ENCODE measurements at places on chromosomes 3 and 15.

DNA sequence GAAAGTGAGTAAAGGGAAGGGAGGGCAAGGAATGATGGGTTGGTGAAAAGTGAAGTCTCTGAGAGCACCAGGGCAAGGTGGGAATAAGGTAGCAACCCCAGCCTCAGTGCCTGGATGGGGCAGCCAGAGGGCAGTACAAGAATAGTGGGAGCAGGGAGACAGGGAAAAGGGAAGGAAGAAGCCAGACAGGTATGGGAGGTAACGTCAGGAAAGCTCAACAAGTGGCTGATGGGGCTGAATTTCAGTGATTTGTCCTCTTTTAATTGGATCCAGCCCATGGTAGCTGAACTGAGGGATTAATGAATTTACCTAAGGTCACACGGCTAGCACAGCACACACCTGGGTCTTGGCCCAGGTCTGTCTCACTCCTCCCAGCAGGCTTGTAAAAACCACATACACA is 12.6 kb downstream of the RORA start:
- no peak for DNase-seq

- no peak for DNase-seq
These were observed 86.1 kb downstream of the ADAMTS17 start for GRCh38 chr15:100255644-100256043.

DNA sequence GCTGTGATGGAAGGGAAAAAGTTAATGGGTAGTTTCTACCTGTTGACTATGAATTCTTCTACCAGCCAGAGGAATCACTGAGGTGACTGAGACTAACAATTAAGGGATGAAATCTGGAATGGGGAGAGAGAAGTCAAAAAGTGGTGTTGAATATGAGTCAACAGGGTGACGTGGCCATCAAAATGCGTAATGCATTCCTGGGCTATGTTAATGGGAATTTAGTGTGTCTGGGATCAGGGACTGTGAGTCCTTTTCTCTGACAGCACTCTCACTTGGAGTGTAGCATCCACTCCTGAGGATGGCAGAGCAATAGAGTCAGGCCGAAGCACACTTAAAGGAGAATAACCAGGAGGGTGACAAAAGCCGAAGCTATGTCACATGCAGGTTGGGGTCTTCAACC is 60.4 kb downstream of the MESD start:
- peak; percentile 46 for DNase-seq

DNA sequence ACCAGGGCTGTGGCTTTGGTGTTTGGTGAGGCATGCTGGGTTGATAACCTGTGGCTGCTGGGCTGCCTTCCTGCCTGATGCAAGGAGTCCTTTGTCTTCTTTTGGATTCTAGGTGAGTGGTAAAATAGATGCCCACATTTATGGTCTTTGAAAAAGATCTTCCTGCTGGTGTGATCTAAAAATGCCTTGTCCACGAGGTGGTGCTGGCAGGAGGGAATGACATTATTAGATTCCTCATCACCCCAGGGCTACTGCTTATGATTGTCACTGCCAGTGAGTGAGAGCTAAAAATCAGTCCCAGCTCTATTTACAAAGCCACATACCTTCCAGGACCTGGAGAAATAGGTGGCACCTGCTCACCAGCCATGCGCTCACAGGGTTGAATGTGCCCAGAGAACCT is 355.5 kb upstream of the ROPN1 start:
- DNase-seq, result no peak

DNA sequence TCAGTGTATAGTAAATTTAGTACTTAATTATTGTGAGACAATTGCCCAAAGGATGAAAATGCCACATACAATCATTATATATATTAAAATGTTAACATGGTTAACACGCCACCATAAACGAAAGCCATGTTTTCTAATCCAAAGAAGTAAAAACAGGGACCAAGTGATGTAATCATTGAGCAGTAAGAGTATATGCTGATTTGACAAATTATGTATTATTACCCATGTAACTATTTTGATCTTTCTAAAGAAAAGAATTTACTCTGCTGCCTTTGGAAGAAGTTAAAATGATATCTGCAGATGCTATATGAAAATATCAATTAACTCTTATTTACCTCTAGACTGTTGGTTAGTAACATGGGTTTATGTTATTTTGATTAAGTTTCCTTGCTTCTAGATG is 150.2 kb downstream of the NAALADL2 start:
- DNase-seq, result no peak

DNA sequence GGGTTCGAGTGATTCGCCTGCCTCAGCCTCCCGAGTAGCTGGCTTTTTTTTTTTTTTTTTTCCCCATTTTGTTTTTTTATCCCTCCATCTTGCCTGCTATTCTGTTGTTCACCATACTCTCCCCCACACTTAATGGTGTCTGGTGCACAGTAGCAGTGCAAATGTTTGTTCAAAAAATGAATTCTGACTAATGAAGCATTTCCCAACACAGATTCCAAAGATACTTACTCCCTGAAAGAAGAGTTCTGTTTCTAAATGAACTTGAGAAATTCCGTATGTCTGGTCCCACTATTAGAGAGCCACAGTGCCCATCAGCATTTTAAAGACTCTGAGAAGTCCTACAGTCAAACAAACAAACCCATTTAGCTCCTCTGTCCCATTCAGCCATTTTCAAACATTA is 9.5 kb downstream of the EDEM1 start:
- no peak for DNase-seq

- no peak for DNase-seq
These were observed 42.7 kb downstream of the C2CD4A start for GRCh38 chr15:62109437-62109836.

GRCh38 chr3:9020426-9020825 is 57.2 kb upstream of the RAD18 start:
- DNase-seq, result no peak

DNA sequence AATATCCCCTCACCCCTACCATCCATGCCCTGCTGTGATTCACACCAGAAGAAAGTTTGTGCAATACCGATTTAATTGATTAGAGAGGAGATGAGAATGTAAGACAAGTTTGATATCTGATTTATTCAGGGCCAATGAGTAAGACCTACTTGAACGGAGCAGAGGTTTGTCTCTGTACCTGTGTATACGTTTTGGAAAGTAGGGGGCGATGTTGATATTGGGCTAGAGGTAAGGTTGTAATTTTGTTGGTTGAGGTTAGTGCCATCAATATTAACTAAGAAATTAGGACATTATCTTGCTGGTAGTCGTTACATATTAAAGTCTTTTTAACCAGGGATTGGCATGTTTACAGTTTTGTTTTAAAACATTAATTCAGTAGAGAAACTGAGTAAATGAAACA is 20.5 kb downstream of the EAF2 start:
- DNase-seq, result peak; percentile 6

DNA sequence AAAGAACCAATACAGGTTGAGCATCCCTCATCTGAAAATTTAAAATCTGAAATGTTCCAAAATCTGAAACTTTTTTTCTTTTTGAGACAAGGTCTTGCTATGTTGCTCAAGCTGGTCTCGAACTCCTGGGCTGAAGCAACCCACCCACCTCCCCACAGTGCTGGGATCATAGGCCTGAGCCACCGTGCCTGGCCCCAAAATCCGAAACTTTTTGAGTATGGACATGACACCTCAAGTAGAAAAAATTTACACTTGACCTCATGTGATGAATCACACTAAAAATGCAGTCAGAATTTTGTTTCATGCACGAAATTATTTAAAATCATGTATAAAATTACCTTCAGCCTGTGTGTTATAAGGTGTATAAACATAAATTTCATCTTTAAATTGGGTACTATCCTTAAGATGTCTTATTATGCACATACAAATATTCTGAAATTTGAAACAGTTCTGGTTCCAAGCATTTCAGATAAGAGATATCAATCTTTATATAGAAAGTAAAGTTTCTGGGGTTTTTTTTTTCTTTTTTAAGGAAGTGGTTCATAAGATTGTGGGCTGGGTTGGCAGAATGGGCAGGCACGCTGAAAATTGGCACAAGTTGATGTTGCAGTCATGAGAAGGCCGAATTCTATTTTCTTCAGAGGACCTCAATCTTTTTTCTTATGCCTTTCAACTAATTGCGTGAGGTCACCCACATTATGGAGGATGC is 72.5 kb downstream of the SPRED1 start:
- no peak for DNase-seq

DNA sequence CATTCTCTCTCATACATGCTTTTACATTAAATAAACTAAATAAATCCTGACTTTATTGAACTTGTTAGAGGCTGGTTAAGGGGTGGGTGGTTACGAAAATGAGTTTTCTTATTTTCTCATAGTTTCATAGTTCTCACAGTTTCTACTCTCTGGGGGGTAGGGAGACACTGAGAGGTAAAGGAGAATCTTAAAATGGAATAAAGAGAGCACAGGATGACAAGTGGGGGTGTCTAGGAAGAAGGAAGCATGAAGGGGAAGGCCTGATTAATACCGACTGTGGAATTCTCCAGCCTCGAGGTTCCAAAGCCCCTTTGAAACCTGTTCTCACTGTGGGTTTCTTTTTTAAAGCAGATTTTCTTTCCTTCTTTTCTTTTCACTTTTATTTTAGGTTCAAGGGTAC is 66.4 kb upstream of the TRA2B start:
- DNase-seq, result no peak

- no peak for DNase-seq
These were observed 6.4 kb upstream of the MANF start for GRCh38 chr3:51378726-51379125.

DNA sequence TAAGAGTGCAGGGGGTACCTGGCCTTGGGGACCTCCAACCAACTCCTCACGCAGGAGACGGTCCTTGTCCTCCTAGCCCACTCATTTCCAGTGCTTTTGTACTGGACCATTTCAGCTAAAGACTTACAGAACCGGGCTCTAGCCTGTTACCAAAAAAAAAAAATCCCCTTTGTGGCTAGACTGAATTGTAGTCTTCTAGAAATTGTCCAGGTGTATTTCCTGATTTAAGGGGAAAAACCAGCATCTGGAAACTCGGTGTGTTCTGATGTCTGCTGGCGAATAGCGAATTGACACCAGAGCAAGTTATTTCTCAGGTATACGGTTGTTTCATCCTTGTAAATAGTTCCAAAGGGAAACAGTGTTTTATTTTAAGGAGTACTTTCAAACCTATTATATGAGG is 21.1 kb upstream of the MINDY4B start:
- no peak for DNase-seq

GRCh38 chr3:106518516-106518915 is 649.7 kb upstream of the CBLB start:
- peak; percentile 3 for DNase-seq

DNA sequence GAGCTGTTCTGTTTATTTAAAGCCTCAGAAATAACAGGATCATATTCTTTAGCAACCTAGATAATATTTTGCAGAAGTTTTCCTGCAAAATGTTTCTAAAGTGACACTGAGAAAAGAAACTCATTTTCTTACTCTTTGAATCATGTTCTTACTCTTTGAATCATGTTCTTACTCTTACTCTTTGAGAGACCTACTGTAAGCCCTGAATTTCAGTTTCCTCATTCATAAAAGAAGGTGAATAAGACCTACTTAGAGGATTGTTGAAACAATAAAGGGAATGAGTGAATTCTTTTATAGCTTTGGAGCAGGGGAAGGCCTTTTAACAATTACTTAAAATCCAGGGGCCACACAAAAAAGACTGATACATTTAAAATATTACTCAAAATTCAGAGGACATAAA is 221.7 kb upstream of the CMC1 start:
- DNase-seq, result no peak

GRCh38 chr3:161474139-161474538 is 22.5 kb upstream of the OTOL1 start:
- peak; percentile 11 for DNase-seq

DNA sequence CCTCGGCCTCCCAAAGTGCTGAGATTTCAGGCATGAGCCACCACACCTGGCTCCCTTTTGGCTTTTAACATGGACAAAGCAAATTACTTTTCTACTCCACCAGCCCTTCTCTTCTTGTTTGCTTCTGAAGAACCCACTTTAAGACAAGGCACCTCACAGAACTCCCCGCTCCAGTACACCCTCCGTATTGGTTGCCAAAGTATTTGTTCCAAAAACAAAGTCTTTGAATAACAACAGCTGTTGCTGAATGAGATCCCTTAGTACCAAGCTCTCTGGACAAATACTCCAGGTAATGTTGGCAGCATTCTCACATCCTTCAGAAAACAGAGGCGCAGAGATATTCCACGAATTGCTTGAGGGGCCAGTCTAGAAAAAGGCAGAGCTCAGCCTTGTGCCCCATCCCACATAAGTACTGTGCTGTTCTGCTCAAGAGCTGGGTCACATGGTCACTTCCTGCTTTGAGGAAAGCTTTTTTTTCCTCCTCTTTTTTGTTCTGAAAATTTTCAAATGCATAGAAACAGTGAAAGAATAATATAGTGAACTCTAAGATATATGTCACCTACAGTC is 7.3 kb upstream of the CHCHD6 start:
- DNase-seq, result no peak

GRCh38 chr3:76300746-76301145 is 515.4 kb upstream of the ZNF717 start:
- no peak for DNase-seq

GRCh38 chr3:195188426-195188927 is 82.5 kb downstream of the XXYLT1 start:
- DNase-seq, result no peak

- no peak for DNase-seq
These were observed 19.7 kb downstream of the BLOC1S6 start for GRCh38 chr15:45606841-45607240.

DNA sequence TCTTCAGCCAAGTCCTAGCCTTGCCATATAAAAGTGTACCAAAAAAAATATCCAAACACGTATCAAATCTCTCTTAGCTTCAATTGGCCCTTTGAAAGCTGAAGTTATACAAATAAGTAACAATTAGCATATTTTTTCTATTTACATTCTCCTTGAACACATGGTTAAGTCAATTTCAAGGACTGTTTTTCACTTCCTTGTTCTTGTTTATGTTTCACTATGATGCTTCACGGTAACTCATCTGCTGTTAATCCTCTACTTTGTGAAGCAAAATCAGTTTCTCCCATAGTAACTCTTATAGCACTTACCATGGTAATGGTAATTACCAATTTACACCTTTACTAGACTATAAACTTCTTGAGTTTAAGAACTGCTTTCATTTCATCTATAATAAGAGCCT is 10.6 kb upstream of the SPRED1 start:
- DNase-seq, result no peak

DNA sequence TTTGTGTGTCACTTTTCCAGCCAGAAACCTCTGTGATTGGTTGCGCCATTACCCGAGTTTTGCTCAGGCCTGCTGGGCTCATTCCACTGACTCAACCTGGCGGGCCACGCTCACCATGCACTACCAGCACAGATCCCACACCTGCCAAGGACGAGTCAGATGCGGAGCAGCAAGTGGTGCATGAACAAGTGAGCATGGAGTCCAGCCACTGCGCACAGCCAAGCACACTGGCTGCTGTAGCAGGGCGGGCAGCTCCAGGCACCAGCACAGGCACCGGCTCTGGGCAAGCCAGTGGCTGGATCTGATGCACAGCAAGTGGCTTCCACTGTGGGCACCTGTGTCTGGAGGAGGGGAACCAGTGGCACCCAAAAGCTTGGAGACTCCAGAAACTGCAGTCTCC is 110.4 kb downstream of the CBLB start:
- no peak for DNase-seq

- no peak for DNase-seq
These were observed 47.0 kb downstream of the PGPEP1L start for GRCh38 chr15:98960555-98961050.

Data from brain microvascular endothelial cell (primary cell).